ENCODE measurements at places on chromosomes 2 and 18. TPM values are rescaled to one million over a fixed set of nuclear protein-coding genes. Genes with fewer than 3 reads are reported as not detected.

- peak; percentile 54 for DNase-seq
These were observed 1.8 kb downstream of the MEMO1 start for GRCh38 chr2:32008805-32009515.

GRCh38 chr2:210617732-210618330 is 61.4 kb downstream of the CPS1 start:
- peak; percentile 62 for DNase-seq

GRCh38 chr2:152715854-152716428 is 1.3 kb downstream of the PRPF40A start:
- DNase-seq = peak; percentile 66

DNA sequence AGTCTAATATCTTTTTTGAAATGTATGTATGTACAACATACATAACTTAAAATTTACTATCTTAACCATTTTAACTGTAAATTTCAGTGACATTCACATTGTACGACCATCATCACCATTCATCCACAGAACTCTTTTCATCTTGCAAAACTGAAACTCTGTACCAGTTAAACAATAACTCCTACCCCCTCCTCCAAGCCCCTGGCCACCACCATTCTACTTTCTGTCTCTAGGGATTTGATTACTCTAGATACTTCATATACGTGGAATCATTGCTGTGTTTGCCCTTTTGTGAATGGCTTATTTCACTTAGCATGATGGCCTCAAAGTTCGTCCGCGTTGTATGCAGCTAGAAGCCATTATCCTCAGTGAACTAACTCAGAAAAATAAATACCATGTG is 217.0 kb downstream of the METTL4 start:
- DNase-seq = no peak

DNA sequence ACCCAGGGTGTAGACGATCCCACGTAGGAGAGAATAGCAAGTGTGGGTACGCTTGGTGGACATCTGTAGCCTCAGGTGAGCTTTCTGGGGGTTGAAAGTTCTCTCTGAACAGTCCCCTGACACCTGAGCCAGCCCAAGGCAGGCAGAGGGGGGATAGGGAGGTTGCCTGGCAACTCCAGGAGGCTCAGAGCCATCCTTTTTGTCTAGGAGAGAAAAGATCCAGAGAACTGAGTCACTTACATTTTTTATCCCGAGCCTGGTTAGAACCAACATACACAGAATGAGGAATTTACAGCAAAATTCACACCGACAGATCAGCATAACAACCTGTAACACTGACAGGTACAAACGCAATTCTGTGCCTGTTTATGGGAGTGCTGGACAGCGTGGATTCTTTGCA is 113.2 kb downstream of the SH3BP4 start:
- DNase-seq = no peak

The RGPD3 gene
- 0.21 TPM for total RNA-seq

DNA sequence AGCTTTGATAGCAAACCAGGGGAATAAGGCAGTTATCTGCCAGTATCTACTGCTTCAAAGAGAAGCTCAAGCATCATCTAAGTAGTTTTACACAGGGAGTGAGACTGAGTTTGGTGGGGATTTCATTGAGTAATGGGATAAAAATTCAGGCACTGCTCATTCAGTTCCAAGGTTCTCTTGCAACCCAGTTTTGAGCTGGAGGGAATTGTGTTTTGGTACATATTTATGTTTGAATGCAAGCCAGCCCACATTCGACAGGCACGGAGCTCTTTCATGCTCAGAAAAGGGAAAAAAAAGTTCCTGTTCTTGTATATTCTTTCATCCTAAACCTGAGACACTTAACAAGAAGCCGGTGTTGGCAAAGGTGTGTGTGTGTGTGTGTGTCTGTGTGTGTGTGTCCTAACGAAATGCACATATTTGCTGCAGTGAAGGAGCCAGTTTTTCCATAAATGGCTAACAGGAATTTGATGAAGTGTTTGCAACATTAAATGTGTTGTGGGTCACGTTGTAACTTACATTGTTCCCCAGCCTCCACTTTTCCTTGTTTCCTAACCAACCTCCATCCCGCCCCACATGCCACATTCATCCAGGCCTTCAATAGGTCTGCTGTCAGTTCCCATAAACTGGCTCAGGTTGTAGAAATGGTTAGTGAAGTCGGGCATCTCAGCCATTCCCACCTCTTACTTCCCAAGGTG is 311.1 kb downstream of the TXNL1 start:
- DNase-seq = no peak

- no peak for DNase-seq
These were observed 45.6 kb downstream of the GPC1 start for GRCh38 chr2:240480834-240481623.

DNA sequence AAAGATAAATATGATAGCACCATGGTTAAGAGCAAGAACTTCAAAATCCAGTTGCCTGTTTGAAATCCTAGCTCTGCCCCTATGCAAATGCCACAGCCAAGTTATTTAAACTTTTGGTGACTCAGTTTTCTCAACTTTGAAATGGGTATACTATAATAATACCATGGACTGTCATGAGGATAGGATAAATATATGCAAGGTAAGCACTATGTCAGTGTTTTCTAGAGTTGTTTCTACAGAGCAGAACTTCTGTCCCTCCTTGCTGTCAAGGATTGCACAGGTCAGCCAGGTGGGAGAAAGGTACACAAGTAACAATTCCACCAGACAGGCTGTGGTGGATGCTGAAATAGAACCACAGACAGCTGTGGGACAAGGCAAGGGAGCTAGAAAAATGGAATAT is 55.7 kb upstream of the BOD1L2 start:
- DNase-seq = no peak

DNA sequence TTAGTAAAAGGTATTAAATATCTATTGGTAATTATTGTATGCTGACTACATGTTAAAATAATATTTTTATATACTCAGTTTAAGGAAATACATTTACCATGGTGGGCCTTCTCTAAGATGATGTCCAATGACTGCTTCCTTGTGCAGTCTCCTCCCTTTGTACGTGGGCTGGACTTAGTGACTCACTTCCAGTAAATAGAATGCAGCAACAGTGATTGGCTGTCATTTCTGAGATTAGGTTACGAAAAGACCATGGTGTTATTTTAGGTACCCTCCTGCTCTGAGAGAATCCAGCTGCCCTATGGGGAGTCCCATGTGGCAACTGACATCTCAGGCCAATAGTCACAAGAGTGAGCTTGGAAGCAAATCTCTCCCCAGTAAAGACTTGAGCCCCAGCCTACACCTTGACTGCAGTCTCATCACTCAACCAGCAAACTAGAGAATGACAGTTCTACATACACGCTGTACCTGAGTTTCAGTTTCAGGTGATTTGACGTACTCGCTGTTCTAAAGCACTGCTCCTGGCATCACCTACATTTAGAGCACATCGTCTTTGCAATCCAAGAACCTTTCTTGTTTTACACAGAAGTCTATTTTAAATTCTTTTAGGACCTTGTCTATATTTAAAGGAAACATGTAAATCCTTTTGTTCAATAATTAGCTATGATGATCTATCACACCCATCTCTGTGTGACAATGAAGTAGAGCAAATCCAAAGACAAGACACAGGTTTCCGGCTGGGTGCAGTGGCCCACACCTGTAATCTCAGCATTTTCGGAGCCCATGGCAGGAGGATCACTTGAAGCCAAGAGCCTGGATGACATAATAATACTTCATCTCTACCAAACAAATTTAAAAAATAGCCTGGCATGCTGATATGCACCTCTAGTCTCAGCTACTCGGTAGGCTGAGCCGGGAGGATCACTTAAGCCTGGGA is 87.2 kb downstream of the COBLL1 start:
- DNase-seq = no peak

- DNase-seq = no peak
These were observed 357.9 kb downstream of the THSD7B start for GRCh38 chr2:137123226-137123625.

GRCh38 chr2:72080286-72081145 is 67.1 kb downstream of the CYP26B1 start:
- no peak for DNase-seq

- DNase-seq = no peak
These were observed 71.4 kb downstream of the NXPH2 start for GRCh38 chr2:138708682-138709241.

The KCNJ3 gene
- total RNA-seq = not detected
